Glutamatergic neuron (in vitro differentiated cells): ENCODE measurements at places on chromosomes 16 and 17. TPM values are rescaled to one million over a fixed set of nuclear protein-coding genes. Genes with fewer than 3 reads are reported as not detected.
A peak's percentile ranks its signal among the peaks of the same experiment; 100 is the strongest.

GRCh38 chr16:55044201-55044975, 113.7 kb downstream of the IRX5 start:
- no peak overlapping the region for H3K4me3 ChIP-seq
- no peak for DNase-seq
- peaks cover 19% of the 10 kb centered on the region for H3K27me3 ChIP-seq

DNA sequence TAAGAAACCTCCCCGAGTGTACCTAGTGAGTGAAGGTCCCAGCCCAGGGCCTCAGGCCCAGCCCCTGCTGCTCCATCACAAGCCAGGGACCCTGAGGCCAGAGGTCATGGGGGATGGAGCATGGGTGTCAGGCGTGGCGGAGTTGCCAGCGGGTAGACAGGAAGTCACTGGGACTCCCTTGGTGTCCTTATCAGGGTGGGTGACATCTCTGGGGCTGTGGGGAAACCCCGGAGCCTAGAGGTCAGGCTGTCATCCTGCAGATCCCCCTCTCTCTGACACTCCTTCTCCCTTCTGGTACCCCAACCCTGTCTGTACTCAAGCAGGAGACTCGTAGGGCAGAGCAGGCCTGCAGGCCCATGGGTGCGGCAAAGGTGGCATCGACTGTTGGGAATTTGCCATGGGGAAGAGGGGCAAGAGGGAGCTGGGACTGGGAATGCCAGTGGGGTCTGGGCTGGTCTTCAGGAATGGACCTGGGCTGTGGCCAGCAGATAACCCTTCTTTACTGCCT, 10.8 kb upstream of the ADGRG1 start:
- no peaks in the 10 kb centered on the region for H3K36me3 ChIP-seq
- no peak overlapping the region for H3K27ac ChIP-seq
- no peak for DNase-seq
- peaks cover 9% of the 10 kb centered on the region for H3K27me3 ChIP-seq

GRCh38 chr17:7885367-7886226, 3.0 kb upstream of the CHD3 start:
- no peak overlapping the region for H3K4me3 ChIP-seq
- DNase-seq: peak; percentile 68
- H3K4me1 ChIP-seq: peaks cover 6% of the 10 kb centered on the region

DNA sequence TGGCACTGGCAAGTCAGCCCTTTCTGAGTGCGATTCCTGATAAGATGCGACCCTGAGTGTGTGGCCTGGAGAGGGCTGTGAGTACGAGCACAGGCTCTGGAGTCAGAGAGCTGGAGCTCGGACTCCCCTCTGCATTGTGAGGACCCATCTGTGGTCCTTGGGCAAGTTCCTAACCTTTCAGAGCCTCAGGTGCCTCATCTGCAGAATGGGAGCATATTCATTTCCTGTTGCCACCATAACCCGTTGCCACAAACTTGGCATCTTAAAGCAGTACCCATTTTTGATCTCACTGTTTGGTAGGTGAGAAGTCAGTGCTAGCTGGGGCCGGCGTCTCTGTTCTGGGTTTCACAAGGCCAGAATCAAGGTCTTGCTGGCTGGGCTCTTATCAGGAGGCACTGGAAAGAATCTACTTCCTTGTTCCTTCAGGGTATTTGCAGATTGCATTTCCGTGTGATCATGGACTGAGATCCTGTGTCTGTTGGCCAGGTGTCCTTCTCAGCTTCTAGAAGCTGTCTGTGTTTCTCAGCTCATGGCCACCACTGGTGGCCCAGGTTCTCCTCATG, 20.2 kb downstream of the KNOP1 start:
- no peak overlapping the region for H3K27ac ChIP-seq
- H3K27me3 ChIP-seq: peaks cover 3% of the 10 kb centered on the region
- no peaks in the 10 kb centered on the region for H3K4me1 ChIP-seq

- H3K36me3 ChIP-seq: no peaks in the 10 kb centered on the region
- H3K27ac ChIP-seq: peak overlapping the region; percentile 90
- no peak for DNase-seq
- H3K4me1 ChIP-seq: peaks cover 12% of the 10 kb centered on the region
Observed at GRCh38 chr16:4426021-4426684, 485 bp downstream of the DNAJA3 start.

DNA sequence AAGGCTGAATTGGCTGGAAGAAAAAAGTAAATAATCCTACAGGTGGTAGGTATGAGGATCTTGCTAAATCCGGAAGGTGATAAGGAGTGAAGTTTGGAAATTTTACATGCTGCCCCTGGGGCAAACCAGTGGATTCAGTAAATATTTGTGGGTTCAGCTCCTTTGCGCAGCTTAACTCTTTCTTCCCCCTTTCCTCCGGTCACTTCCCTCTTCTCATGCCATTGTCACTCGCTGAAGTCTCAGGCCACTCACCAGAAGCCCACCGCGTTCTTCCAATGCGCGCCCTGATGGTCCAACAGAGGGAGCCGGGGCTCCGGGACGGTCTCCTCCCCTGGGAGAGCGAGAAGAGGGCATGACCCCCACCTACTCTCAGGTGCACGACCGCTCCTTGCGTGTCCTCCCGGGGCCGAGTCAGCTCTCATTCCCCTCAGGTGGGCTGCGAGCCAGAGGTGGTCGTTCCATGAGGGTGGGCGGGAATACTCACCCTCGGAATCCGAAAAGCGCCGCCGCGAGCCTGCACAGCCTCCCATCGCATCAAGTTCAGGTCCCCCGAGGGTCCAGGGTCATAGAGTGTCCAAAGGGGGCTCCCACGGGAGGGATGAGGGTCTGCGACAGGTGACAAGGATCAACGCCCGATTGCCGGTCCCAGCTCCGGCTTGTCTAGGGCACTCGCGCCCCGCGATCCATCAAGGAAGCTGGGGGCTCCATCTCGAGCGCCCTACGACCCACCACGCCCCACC, 474 bp downstream of the CLN3 start:
- no peaks in the 10 kb centered on the region for H3K36me3 ChIP-seq
- peaks cover 8% of the 10 kb centered on the region for H3K27me3 ChIP-seq
- H3K27ac ChIP-seq: peak overlapping the region; percentile 100
- peak; percentile 38 for DNase-seq
- no peaks in the 10 kb centered on the region for H3K4me1 ChIP-seq

GRCh38 chr17:1455291-1455796, 688 bp downstream of the CRK start:
- H3K36me3 ChIP-seq: no peaks in the 10 kb centered on the region
- peaks cover 2% of the 10 kb centered on the region for H3K27me3 ChIP-seq
- peak overlapping the region; percentile 98 for H3K4me3 ChIP-seq

GRCh38 chr17:31490671-31491375, 99.3 kb downstream of the RAB11FIP4 start:
- H3K4me3 ChIP-seq: peak overlapping the region; percentile 55
- no peak for DNase-seq
- H3K27ac ChIP-seq: no peak overlapping the region

- H3K27me3 ChIP-seq: peaks cover 13% of the 10 kb centered on the region
- H3K4me3 ChIP-seq: no peak overlapping the region
- no peak for DNase-seq
- H3K36me3 ChIP-seq: no peaks in the 10 kb centered on the region
- peaks cover 36% of the 10 kb centered on the region for H3K4me1 ChIP-seq
- no peak overlapping the region for H3K27ac ChIP-seq
Observed at GRCh38 chr17:73612031-73612472, 32.2 kb downstream of the SDK2 start.

DNA sequence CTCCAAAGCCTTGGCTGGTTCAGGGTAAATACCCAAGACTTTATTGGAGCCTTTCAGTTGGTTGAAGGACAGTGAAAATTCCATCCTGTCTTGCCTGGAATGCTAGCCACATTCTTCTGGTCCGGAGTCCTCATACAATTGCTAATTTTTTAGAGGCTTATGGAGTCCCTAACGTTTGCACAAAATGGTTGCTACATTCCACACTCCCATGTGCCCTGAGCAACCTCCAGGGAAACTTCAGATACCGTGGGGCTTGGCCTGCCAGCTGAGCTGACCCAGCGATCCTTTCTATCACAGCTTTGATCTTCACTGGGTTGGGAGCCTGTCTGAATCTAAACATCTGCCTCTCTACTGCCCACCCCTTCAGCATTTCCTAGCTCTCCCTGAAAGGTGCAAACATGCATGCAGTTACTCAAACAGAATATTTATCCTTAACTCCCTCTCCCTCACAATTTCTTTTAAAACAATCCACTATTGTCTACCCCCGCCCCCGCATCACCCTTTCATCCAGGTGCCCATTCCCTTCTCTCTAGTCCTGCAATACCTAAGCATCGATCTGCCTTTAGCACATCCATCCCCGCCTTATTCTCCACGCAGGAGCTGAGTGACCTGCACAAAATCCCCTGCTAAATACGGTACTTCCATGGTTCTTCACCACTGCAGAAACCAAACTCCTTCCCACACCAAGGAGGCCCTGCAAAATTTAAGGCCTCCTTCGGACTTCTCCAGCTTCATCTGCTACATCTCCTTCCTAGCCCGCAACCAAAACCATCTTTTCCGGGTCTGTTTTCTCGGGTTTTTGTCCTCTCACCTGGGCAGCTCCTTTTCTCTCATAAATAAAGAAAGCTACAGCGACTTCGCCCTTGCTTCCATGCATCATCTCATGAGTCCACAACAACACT, 810 bp upstream of the GAN start:
- no peak for DNase-seq
- peaks cover 8% of the 10 kb centered on the region for H3K27me3 ChIP-seq
- peaks cover 13% of the 10 kb centered on the region for H3K4me1 ChIP-seq
- H3K4me3 ChIP-seq: peak overlapping the region; percentile 99
- peak overlapping the region; percentile 89 for H3K27ac ChIP-seq

GRCh38 chr16:22641131-22641628, 130.5 kb downstream of the NPIPB5 start:
- no peak for DNase-seq
- no peak overlapping the region for H3K4me3 ChIP-seq
- H3K36me3 ChIP-seq: no peaks in the 10 kb centered on the region
- H3K4me1 ChIP-seq: no peaks in the 10 kb centered on the region
- H3K27me3 ChIP-seq: no peaks in the 10 kb centered on the region

The ACSM2A gene
- not detected for total RNA-seq

The CEP295NL gene
- total RNA-seq: 6.4 TPM

The NFE2L1 gene
- 190 TPM for total RNA-seq

The GDPD1 gene
- total RNA-seq: 34.3 TPM

The ASIC2 gene
- total RNA-seq: 0.74 TPM

The ANKRD40CL gene
- not detected for total RNA-seq
